ENCODE measurements at places on chromosomes 11 and 22. TPM values are rescaled to one million over a fixed set of nuclear protein-coding genes. Genes with fewer than 3 reads are reported as not detected.

Gene BATF2
- total RNA-seq, result 12.3 TPM

Gene AMPD3
- 0.97 TPM for total RNA-seq

Gene NPTXR
- 0.32 TPM for total RNA-seq

Gene APOBEC3G
- 2.9 TPM for total RNA-seq

Gene TMEM80
- total RNA-seq, result 11.7 TPM

Gene GNG3
- 0.32 TPM for total RNA-seq

Gene PGAP2
- total RNA-seq, result 6.5 TPM

Gene HORMAD2
- total RNA-seq, result not detected

Gene KRTAP5-2
- total RNA-seq, result not detected

Gene MOV10L1
- total RNA-seq, result 14.9 TPM

Gene TMEM151A
- not detected for total RNA-seq

Gene WNT7B
- under 0.01 TPM for total RNA-seq

Gene EHF
- not detected for total RNA-seq

Data from epithelial cell of umbilical artery (primary cell).